ENCODE measurements at places on chromosomes 6 and 20.

DNA sequence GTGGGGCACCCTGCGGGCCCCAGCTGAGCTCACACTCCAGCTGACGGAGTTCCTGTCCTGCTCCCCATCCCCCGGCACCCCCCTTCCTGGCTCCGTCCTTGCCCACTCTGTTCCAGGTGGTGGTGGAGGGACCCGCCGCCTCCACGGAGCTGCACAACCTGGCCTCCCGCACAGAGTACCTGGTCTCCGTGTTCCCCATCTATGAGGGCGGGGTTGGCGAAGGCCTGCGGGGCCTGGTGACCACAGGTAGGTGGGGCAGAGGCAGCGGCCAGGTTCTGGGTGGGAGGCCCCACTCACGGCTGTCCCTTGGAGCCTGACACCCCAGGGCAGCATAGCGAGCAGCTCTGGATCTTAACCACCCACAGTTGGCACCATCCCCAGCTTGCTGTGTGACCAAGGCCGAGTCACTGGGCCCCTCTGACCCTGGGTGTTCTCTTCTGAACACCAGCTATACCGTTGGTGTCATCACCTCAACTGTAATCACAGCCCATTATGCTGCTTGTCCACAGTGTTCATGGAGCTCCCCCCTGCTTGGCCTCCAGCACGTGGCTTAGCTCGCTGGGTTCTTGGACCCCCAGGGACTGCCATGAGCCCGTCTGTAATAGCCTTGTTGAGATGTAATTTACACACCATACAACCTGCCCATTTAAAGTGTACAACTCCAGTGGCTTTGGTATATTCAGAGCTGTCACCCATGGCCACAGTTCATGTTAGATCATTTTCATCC is 17.4 kb downstream of the COL20A1 start:
- DNase-seq: no peak

GRCh38 chr6:36120979-36121786 is 9.1 kb upstream of the MAPK13 start:
- peak; percentile 27 for DNase-seq

- no peak for DNase-seq
Observed at GRCh38 chr6:38153076-38153797, 333.7 kb downstream of the ZFAND3 start.

- no peak for DNase-seq
Observed at GRCh38 chr6:20341564-20341963, 60.1 kb upstream of the E2F3 start.

DNA sequence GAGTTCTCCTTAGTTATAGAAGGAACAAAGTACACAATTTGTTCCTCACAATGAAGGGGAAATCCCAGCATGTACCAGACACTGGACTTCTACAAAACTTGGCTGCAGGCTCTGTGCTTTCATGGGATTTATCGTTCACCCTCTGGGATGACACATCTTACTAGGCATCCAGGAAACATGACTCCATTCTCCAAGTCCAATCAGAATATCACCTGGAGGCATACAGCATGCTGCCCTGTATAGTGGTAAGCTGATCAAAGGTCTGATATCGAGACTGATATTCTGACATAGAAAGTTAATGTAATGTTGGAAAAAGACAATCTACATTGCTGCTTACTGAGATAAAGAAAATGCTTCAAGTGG is 6.7 kb downstream of the RWDD2A start:
- DNase-seq: no peak

- no peak for DNase-seq
Observed at GRCh38 chr6:137543114-137543513, 48.9 kb upstream of the OLIG3 start.

GRCh38 chr6:41072836-41073202 is at the start of gene NFYA:
TSS of gene NFYA (plus strand) at chr6:41072974. CDS start at chr6:41079090, 6,116 bp downstream.
- DNase-seq: no peak

DNA sequence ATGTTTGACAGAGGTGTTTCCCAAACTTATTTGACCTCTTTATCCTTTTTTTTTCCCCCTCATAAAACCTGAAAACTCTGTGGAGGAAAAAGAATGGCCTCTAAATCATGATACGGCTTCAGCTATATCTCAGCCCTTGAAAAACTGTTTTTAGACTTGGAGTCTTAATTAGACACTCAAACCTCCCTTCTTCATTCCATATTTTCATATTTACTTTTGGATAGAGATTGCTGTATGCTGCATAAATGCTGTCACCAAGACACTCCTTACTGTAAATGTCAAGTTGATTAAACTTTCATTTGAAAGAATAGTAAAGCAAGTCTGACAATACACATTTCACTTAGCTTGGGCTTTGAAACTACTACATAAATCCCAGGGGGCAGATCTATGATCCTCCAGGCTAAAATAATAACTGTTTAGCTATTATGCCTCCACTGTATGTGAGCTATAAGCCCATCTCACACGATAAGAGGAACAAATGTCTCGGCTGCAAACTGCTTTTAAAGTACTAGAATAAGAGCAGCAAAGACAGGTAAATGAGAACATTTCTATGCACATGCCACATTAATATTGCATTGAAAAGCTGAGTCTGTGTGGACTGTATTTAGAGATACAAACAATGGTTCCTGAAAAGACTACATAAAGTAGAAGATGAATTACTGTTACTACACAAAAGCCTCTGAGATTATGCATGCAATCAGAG is 141.3 kb upstream of the HMGN3 start:
- no peak for DNase-seq

GRCh38 chr6:127515234-127515793 is 3.8 kb downstream of the MTCL3 start:
- DNase-seq: no peak

DNA sequence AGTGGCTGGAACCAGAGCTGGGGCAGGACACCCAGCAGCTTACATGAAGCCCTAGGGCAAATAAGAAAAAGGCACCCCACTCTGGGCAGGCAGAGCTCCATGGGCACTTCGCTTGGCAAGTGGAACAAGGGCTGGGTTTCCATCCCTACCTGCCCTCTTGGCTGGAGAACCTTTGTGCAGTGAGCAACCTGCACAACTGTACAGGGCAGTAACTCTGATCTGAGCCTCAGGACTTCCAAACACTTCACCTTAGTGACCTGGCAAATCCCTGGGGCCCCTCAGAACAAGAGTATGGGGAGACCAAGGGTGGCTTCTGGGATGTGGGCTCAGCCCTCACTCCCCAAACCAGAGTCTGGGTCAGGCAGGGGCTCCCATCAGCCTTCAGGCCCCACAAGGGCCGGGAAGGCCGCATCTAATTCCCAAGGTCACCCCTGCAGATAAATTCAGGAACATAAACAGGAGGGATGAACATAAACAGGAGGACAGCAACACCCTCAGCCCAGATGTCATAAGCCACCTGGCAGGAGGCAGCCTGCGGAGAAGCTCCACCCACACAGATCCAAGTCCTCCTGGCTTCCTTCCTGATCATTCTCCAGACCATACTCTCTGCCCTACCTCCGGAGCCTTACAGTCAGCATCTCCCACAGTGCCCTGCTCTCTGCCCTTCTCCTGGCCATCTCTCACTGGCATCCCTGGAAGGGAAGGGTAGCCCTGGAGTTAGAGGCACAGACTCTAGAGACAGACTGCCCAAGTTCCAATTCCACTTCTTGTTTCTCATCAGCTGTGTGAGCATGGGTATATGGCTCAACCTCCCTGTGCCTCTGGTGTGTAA is 37.5 kb downstream of the HNF4A start:
- DNase-seq: no peak

DNA sequence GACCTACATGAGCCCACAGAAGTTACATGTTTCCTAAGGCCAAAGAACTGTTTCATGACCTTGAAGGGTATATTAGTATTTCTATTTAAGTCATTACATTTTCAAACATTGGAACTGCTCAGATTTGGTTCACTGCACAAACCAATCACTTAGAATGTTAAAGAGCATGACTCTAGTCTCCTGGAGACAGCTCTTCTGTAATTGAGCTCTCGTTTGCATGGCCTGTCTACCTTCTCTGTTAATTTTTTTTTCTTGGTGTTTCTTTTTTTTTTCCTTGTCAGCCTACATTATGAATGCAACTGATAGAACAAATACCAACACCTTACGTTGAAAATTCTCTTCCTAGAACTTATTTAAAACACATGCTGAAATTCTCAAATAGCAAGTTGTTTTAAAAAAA is 860.2 kb upstream of the MAP3K7 start:
- no peak for DNase-seq

All from stimulated activated CD8-positive, alpha-beta memory T cell treated with anti-CD3 and anti-CD28 coated beads, Interleukin-15, amount 100 ng/mL, for 4 hours (primary cell).